NCI-H2171 (cell line): ENCODE measurements at places on chromosomes 1 and 21.
A peak's percentile ranks its signal among the peaks of the same experiment; 100 is the strongest.

- no peak for DNase-seq
These were observed 129.8 kb upstream of the CACNA1E start for GRCh38 chr1:181353526-181353925.

DNA sequence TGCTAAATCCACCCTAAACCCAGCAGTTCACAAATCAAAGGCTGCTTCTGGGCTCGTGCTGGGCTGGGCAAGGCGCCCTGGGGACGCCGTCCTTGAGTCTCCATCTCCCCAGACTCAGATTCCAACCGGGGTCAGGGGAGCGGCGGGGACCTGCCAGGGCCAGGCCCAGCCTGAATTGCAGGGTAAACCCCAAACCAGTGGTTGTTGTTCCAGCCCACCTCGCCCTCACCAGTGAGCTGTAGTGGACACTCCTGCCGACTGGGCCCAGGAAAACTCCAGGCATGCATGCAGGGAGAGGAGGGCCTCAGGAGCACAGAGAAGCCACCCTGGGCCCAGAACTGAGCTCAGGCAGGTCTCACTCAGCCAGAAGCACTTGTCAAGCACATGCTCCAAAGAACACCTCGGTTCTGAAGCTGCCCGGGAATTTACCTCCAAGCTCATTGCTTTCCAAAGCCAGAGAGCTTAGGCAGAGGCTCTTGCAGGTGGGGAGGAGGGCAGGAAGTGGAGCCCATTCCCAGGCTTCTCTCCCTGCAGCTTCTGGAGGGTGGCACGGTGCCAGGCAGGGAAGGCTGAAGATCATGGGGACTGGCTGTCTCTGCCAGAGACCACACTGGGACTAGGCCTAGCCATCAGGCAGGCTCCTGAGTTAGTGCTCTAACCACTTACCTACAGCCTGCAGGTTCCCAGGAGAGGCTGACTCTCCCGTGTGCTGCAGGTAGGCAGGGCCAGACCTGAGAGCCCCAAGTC lies 437.0 kb downstream of the MATN1 start:
- peak; percentile 5 for DNase-seq

DNA sequence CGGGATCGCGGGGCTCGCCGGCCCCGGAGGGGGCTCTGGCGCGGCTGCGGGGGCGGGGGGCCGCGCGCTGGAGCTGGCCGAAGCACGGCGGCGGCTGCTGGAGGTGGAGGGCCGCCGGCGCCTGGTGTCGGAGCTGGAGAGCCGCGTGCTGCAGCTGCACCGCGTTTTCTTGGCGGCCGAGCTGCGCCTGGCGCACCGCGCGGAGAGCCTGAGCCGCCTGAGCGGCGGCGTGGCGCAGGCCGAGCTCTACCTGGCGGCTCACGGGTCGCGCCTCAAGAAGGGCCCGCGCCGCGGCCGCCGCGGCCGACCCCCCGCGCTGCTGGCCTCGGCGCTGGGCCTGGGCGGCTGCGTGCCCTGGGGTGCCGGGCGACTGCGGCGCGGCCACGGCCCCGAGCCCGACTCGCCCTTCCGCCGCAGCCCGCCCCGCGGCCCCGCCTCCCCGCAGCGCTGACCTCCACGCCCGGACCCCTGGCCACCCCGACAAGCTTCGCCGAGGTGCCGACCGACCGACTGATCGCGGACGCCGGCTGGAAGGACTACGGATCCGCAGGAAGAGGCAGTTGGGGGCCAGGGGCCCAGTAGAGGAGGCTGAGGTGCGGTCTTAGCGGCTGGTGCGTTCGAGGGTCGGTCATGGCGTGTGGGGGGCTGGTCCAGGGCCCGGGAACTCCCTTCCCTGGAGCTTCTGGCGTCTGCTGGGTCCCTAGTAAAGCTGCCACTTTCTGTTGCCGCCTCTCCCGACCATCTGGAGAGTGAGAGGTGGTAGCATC lies 711 bp downstream of the TRNP1 start:
- DNase-seq: no peak

- DNase-seq: peak; percentile 27
These were observed 5.1 kb upstream of the CLEC20A start for GRCh38 chr1:178501705-178502329.

GRCh38 chr1:229225331-229225782 lies 45.6 kb upstream of the RAB4A start:
- DNase-seq: no peak

GRCh38 chr1:89407360-89407759 lies 43.5 kb downstream of the GBP6 start:
- DNase-seq: no peak

- no peak for DNase-seq
These were observed 15.5 kb upstream of the USP24 start for GRCh38 chr1:55230659-55231058.

GRCh38 chr21:33315946-33316710 lies 8.6 kb upstream of the IFNAR1 start:
- DNase-seq: no peak

- DNase-seq: no peak
These were observed 33.4 kb upstream of the PRKACB start for GRCh38 chr1:84110629-84111028.

GRCh38 chr1:17624611-17625233 lies 85.2 kb downstream of the ARHGEF10L start:
- no peak for DNase-seq

GRCh38 chr1:6414443-6414844 lies 5.3 kb downstream of the HES2 start:
- peak; percentile 26 for DNase-seq

DNA sequence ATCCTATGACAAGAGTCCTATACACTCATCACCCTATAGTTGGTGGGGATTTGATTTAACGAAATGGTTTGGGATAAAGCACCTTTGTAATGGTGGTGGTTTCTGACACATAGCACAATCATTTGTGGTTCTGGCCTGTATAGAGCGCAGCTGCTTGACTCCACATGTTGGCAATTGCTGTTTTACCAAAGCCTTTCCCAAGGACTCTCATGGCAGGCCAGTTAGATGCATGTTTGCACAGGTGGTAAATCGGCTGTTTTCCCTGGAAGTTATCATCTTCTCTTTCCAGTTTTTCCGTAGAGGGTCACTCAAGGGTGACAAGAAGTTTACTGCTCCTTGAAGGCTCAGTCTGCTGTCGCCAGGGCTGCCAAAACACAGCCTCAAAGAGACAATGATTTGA lies 17.1 kb upstream of the XPR1 start:
- DNase-seq: no peak

GRCh38 chr1:218459450-218459849 lies 114.3 kb downstream of the TGFB2 start:
- no peak for DNase-seq

DNA sequence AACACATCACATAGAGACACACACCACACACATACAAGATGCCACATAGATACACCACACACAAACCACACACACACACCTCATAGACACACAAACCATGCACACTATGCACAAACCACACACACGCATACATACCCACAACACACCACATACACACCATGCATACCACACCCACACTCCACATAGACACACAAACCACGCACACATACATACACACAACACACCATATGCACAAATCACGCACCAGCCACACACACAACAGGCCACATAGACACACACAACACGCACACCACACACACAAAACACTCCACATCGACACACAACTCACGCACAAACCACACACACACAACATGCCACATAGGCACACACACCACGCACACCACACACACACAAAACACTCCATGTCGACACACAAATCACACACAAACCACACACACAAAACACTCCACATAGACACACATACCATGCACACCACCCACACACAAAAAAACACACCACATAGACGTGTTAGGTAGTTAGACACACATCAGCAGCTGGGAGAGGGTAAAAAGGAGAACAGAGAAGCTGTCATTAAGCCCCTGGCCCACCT lies 49.5 kb upstream of the SLC19A1 start:
- no peak for DNase-seq

DNA sequence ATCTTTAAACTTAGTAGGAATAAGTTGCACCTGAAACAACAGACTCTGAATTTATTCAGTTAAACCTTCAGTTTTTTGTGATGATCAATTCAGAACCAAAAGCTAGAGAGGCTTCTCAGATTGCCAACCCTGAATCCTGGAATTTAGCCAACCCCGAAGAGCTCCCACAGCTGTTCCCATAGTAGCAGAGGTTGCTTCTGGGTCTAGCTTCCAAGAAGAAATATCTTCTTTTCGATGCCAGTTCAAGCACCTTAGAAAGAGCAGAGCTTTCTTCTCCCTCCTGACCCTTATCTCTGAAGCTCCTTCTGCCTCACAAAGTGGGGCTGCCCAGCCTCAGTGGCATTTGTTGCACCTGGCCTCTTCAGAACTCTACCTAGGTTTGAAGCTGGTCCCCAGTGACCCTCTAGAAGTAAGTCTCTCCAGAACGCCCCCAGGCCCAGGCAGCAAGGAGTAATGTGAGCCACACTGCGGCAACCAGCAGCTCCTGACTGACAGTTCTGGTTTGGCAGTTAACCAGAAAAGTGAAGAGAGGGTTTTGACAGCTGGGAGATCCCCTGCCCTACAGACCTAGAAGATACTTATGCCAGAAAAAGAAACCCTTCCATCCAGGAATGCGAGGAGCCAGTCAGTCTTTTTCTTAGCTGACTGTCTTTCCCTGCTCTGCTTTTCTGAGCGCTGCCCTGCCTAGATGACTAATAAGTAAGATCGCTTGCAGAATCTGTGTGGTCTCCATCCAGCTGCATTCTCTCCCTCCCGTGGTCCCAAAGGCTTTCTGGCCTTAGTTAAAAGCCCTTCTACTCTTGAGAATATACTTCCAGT lies 165.9 kb downstream of the ADGRL4 start:
- peak; percentile 13 for DNase-seq

DNA sequence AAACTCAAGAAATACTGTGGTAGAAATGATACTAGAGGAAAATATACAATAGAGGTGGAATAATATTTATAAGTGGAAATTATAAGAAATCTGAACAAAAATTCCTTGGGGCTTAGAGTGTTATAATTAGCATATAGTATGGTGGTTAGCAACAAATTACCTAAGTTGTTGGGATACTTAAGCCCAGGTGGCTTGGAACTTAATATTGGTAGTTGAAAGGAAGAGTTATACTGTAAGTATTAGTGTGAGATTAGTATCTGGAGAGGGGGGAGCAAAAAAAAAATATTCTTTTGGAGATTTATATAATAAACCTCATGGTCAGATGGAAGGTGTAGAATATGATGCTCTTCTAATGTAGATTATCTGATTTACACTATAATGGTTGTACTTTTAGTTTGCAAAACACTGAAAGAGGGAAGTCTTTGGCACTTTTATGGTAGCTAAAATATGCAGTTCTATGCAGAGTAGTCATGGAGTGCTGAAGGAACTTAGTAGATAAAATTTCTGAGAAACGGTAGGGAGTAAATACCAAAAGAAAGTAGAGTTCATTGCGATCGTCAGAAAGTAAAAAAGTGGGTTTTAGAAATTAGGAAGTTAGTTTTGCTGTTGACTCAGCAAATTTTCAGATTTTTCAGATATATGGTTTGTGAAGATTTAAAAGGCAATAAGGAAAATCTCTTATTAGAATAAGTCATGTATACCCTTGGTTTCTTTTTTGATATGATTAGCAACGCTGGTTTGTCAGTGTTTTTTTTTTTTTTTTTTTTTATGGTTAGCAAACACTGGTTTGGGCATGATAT lies 45.7 kb downstream of the MTF2 start:
- no peak for DNase-seq
